ENCODE measurements at places on chromosomes 13 and 19.

GRCh38 chr19:2507109-2507508 is 31.2 kb downstream of the GADD45B start:
- no peak for DNase-seq

- no peak for DNase-seq
Measured at GRCh38 chr13:21980049-21980448, 309.2 kb downstream of the FGF9 start.

- DNase-seq: peak; percentile 14
Measured at GRCh38 chr19:57934820-57935665, at the start of gene ZNF418. ZNF418 (minus strand) TSS chr19:57935402; CDS start chr19:57933822, 1,580 bp downstream.

GRCh38 chr13:59144700-59145099 is 1019.0 kb downstream of the DIAPH3 start:
- no peak for DNase-seq

GRCh38 chr13:73521290-73521624 is 462.5 kb downstream of the KLF5 start:
- no peak for DNase-seq

- no peak for DNase-seq
Measured at GRCh38 chr13:51342706-51343105, 3.2 kb downstream of the SERPINE3 start.

DNA sequence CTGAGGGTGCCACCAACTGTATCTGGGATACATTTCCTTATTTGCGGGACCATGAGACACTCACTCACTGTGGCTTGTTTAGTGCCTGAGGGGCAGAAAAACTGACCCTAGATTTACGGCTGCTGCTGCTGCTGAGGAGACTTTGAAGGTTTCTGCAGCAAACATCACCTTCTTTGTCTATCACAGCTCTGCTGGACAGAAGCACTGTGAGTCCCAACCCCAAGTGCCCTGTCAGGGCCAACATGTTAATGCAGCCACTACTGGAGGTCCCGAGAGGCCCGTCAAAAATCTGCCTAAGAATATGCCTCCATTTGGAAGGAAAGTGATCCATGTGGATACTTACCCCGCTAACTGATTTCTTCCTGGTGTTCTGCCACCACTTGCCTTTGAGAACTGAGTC is 37.3 kb upstream of the UBL3 start:
- no peak for DNase-seq

DNA sequence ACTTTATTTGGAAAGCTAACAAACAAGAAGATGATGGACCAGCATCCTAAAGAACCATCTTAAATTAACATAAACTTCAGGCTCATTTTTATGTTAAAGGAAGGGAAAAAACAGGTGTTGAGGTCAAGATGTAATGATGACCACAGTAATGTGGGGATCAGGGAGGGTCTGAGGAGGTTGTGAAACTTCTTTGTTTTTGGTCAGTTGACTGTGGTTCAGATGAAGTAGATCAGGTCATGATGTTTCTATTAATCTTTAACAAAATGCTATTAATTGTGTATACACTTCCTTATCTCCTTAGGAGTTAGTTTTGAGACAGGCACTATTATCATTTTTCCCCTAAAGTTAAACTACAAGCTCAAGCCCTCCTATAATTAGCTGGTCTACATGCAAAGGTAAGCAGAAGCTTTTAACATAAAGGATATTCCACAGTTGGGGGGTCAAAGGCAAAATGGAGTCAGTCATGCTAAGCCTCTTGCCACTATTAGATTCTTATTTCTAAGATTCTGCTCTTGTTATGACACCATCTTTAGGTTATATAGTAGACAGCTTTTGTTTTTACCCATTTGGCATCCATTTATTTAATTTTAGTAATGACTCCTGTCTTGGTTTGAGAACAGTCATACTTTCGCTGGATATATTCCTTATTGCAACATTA is 800.1 kb upstream of the PCDH9 start:
- DNase-seq: no peak

- no peak for DNase-seq
Measured at GRCh38 chr19:33905937-33906577, 109.4 kb downstream of the KCTD15 start.

- DNase-seq: no peak
Measured at GRCh38 chr19:384799-385169, 24.2 kb downstream of the C2CD4C start.

GRCh38 chr19:39264306-39265290 is 3.6 kb upstream of the IFNL2 start:
- no peak for DNase-seq

- no peak for DNase-seq
Measured at GRCh38 chr13:48710160-48710559, 56.4 kb downstream of the CYSLTR2 start.

GRCh38 chr19:13833330-13834243 is 38.3 kb downstream of the ZSWIM4 start:
- DNase-seq: peak; percentile 75

GRCh38 chr13:113654591-113655345 is 3.2 kb downstream of the ATP4B start:
- DNase-seq: no peak

DNA sequence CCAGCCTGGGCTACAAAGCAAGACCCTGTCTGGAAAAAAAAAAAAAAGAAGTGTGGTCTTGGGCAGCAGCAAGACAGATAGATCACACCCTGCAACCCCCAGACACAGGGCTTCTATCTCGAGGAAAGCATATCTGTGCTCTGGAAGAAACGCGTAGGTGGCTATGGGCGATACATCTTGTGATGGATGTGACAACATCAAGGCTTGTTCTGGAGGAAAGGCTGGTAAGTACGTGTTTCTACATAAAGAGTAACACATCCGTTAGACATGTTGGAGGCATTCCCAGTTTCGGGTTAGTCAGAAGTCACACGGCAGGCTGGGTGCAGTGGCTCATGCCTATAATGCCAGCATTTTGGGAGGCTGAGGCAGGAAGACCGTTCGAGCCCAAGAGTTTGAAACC is 6.6 kb upstream of the DHDH start:
- DNase-seq: no peak

- DNase-seq: no peak
Measured at GRCh38 chr19:50513746-50514345, at the start of gene ASPDH. ASPDH (minus strand) TSS chr19:50513913; CDS start chr19:50513823, 90 bp downstream.

- DNase-seq: no peak
Measured at GRCh38 chr13:29892151-29892550, 41.7 kb upstream of the UBL3 start.

- no peak for DNase-seq
Measured at GRCh38 chr13:20609145-20609544, 42.2 kb downstream of the IFT88 start.

DNA sequence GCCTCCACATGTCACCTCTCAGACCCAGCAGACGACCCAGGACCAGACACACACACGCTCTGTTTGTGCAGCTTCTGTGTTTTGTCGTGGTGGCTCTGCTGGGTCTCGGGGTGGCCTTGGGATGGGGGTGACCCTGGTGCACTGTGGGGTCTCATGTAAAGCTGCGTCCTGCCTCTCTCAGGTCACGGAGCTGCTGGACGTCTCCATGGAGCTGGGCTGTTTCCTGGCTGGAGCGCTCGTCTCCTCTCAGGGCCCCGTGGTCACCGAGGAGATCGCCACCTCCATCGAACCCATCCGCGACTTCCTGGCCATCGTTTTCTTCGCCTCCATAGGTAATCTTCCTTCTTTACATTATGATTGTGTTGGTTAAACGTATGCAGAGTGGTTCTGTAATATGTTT is 45.4 kb upstream of the TFDP1 start:
- DNase-seq: no peak

DNA sequence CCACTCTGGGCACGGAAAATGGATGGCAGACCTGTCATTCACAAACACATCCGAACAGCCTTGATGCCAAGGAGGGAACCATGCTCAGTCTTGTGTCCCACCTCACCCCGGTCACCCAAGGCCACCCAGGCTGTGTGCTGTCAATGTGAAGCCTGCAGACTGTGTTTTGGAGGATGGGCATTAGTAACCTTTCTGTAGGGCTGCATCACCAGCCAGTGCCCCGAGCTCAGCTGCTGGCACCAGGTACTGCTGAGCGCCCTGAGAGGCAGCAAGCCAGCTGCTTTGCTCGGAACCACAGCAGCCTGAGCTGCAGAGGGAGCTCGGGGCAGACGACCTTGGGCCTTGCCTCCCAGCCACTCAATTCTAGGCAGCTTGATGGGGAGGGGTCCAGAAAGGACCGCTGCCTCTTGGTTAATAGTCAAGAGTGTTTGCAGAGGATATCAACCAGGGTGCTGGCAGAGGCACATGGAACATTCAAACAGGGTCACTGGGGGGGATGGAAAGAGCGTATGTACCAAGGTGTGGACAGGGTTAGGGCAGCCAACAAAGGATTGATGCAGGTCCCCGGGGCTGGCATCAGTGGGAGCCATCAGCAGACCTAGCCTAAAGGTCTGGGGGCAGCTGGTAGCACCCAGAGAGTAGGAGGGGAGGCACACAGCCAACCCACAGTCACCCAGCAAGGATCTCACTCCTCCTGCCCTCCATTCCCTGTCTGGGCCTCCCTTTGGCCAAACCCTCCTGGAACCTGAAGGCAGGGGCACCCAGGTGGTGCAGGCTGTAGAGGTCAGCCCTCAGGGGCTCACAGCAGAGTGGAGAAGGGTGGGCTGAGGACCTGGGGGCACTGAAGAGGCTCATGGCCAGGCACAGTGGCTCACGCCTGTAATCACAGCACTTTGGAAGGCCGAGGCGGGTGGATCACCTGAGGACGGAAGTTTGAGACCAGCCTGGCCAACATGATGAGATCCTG is 8.1 kb downstream of the VSTM2B start:
- DNase-seq: no peak

GRCh38 chr19:49443366-49444099 is 2.2 kb upstream of the SLC17A7 start:
- peak; percentile 84 for DNase-seq

DNA sequence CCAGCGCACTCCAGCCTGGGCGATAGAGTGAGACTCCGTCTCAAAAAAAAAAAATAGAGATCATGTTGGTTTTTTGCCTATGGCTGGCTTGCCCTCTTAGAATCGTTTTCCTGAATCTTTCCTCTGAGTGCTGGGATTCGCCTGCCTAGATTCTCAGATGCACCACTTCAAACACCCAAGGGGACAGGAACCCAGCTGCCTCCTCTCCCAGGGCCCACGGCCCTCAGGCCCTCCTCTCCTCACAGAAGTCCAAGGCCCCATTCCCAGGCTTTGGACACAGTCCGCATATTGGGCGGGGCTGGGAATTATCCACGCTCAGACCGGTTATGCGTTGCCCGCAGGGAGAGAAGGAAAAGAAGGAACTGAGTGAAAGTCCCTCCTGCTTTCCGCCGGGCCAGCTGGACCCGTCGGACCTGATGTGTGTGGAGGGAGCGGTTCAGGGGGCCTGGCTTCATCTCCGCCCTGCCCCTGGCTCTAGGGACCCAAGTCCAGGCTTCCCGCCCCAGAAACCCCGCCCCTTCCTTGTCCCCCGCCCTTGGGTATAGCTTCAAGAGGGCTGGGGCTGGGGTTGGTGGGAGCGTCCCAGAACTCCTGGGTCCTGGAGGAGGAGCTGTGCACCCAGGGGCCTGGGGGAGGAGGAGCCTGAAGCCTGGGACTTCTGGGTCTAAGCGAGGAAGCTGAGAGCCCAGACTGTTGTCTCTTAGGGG is 5.8 kb downstream of the PPFIA3 start:
- DNase-seq: no peak

DNA sequence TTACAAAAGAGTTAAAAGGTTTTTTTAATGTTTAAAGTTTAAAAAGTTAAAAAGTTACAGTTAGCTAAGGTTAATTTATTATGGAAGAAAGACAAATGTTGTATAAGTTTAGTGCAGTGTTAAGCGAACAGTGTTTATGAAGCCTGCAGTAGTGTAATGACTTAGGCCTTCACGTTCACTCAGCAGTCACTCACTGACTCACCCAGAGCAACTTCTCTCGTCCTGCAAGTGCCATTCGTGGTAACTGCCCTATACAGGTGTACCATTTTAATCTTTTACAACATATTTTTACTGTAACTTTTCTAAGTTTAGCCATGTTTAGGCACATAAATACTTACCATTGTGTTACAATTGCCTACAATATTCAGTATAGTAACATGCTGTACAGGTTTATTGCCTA is 398.2 kb upstream of the NBEA start:
- no peak for DNase-seq

GRCh38 chr19:29549105-29550070 is 23.6 kb downstream of the VSTM2B start:
- no peak for DNase-seq

- no peak for DNase-seq
Measured at GRCh38 chr13:97445522-97446187, 11.7 kb downstream of the RAP2A start.

- DNase-seq: no peak
Measured at GRCh38 chr13:67134417-67135129, 95.6 kb downstream of the PCDH9 start.

DNA sequence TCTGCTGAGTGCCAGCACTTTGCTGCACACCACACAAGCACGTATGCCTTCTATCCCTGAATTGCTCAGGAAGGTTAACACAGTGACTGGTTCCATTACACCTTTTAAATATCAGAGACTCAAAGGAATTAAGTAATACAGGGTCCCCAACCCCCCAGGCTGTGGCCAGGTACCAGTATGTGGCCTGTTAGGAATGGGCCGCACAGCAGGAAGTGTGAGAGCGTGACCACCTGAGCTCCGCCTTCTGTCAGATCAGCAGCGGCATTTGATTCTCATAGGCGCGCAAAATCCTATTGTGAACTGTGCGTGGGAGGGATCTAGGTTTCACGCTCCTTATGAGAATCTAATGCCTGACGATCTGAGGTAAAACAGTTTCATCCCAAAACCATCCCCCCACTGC is 194.5 kb downstream of the FOXO1 start:
- DNase-seq: no peak

DNA sequence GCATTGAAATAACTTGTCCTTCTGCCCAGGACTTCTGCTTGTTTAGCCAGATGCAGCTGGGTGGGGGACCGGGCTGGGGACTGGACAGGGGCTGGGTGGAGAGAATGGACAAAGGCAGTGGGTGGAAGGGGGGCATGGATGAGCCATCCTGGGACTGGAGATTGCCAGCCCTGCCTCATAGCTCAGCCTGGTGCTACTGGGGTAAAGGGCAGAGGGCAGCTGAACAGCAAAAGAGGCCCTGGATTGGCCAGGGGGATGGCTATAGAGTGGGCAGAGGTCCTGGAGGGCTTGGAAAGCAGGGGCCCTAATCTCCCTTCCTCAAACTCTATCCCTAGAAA is 17.7 kb upstream of the PLAUR start:
- DNase-seq: no peak

GRCh38 chr19:46176116-46176860 is 28.2 kb downstream of the IGFL2 start:
- DNase-seq: no peak

- no peak for DNase-seq
Measured at GRCh38 chr19:46928951-46929350, 68.2 kb downstream of the ARHGAP35 start.

DNA sequence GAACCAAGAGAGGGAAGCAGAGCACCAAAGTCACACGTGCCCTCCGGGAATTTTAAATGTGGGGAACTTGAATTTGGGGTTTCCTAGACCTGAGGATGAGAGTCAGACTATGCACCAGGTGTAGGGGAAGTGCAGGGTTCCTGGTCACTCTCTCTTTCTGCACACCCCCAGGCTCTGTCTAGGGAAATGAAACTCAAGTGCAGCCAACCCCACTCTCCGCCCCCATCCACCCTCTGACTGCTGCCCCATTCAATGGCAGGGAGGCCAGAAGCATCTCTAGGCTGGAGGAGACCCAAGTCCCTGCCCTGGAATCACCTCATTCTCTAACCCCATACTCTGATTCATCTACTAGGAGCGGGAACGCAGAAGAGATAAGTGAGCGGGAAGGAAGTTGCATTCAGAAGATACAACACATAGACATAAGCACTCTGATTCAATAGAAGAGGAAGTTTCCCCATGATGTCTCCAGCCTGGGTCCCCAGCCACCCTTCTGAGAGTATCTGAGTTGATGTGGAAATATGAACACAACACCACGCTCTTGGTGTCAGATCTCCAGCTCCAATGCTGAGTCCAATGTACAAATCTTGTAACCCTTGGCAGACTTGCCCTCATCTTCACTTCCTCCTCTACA is 4.7 kb upstream of the SIGLEC14 start:
- no peak for DNase-seq
